ENCODE measurements at places on chromosomes 3 and 15.

- no peak for DNase-seq
These were observed 42.3 kb upstream of the SLC25A36 start for GRCh38 chr3:140899363-140899762.

DNA sequence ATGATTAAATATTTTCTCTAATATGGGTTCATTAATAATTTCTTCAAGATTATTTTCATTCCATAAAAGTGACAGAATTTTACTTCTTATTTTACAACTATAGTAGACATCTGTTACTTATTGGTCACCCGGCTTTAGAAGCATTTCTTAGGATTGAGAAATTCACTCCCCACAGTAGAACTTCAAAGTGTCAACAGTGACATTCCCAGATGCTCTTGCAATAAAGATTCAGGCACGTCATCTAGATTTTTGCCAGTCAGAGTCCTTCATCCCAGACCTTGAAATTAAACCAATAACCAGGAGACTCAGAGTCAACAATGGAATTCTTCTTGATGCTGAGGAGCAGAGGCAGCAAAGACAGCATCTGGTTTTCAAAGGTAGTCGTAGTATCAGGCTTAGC is 190.8 kb downstream of the VGLL3 start:
- DNase-seq: no peak

- no peak for DNase-seq
These were observed 110.5 kb upstream of the STT3B start for GRCh38 chr3:31422237-31422636.

DNA sequence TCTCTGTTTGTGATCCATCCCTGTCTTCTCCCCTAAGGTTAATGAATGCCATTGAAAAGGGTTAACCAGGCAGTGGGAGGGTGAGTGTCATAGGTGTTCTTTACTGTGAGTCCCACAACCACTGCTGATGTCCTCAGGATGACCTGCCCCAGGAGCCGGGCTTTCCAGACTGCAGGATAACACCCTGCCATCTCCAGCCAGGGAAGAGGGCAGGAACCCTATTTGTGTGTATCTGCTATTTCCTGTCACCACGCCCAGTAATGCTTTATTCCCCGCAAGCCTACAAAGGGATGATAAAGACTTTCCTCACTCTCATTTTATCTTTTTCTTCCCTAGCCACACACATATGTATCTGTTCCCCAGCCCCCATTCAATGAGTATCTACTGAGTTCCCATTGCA is 15.6 kb upstream of the CTXND1 start:
- no peak for DNase-seq

DNA sequence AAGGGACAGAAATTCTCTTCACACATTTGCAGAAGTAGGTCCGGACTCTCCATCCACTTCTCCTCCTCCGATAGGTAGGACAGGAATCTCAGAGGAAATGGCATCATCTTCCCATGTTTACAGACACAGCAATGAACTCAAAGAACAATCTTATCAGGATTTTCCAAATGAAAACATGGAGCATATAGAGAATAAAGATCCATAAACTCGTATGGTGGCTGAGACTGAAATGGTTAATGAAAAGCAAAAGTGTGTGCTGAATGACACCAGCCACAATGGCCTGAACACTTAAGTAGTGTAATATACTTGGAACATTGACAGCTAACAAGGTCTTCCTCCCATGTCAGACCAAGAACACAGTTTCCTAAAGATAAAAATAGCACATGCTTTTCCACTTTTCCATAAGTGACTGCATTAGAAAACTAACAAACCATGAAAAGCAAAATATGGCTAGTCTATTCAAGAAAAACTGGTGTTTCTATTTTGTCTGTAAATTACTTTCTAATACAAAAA is 5.8 kb downstream of the CCRL2 start:
- no peak for DNase-seq

- no peak for DNase-seq
These were observed 426.5 kb upstream of the KCNMB2 start for GRCh38 chr3:178109691-178110090.

GRCh38 chr15:68314563-68314962 is 37.0 kb downstream of the FEM1B start:
- no peak for DNase-seq

DNA sequence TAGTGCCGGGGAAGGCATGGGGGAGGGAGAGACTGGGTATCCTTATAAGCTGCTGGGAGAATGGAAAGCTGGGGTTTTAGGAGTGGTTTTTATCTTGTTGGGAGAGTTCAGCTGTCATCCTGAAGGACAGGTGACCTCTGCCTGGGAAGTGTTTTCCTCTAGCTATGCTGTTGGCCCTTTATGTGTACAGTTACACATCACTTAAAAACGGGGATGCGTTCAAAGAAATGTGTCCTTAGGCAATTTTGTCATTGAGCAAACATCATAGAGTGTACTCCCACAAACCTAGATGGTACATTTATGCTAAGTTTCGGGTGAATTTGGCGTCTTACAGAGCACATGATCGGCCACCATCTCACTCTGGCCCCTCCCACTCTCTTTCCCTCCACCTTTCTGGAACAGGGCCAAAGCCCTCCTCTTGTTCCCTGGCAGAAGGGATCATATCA is 164.3 kb upstream of the NUDT16 start:
- no peak for DNase-seq

- no peak for DNase-seq
These were observed 602 bp upstream of the SLTM start for GRCh38 chr15:58934114-58934447.

DNA sequence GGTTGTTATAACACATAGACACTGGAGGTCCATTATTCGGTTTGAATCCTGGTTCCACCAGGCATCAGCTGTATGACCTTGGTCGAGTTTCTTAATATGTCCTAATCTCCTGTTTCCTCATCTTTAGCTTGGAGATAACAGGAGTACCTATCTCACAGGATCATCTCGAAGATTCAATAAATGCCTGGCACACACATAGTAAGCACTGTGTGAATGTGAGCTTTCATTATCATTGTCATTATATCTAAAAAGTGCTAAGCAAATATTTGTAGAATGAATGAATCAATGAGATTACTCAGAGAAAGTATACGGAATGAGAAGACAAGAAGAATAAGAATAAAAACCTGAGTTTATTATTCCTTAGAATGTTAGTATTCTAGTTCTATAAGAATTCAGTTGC is 227.4 kb upstream of the CFAP20DC start:
- no peak for DNase-seq

- no peak for DNase-seq
These were observed 176.2 kb downstream of the LPP start for GRCh38 chr3:188330138-188330537.

GRCh38 chr3:30749230-30749629 is 142.8 kb downstream of the TGFBR2 start:
- DNase-seq: no peak

DNA sequence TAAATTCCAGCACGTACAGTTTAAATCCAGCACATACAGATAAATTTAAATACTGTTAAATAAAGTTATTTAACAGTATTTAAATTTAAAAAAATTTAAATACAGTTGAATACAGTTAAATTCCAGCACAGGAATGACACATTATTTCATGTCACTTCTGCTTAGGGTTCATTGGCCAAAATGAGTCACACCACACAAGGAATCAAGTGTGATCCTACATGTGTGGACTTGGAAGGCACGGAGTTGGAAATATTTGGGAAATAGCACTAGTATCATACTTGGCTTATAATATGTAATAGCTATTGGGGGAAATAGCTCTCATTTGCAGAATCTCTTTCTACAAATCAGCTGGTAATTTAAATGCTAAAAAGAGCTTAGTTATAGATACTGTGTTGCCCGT is 10.6 kb downstream of the RAB7A start:
- DNase-seq: no peak

DNA sequence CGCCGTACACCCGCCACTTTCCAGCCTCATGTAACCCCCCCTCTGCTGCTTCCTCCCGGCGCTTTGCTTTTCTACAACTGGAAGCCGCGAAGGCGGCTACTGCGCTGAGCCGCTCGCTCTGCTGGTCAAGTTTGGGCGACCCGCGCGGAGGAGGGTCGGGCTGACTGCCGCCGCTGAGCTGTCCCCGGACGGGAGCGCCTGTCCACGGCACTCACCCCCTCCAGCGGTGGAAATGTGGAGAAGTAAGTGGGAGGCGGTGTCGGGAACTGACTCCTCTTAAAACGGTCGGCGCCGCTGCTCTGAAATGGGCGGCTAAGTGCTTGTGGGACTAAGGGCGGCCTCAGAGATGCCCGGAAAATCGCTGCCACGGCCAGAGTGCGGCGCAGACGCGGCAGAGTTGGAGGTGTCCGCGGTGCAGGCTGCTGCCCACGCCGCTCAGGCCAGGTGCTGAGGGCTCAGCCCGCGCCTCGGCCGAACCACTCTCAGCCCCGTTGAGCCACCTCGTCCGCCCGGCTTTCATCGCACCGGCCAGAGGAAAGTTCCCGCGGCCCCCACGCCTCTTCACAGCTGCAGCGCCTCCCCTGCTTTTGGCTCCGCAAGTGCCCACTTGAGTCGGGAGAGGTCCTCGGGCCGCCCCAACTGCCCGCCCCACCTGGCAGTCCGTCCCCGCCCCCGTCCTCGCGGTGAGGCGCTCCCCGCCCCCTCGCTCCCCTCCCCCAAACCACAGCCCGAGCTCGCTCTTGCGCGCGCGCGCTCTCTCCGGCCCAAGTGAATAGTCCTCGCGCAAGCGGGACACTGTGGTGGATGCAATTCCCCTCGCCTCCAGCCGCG is at the start of gene EPHA6:
TSS of gene EPHA6 (plus strand) at position 775 of the 831 bp plus-strand sequence.
- DNase-seq: no peak

GRCh38 chr3:142106548-142106947 is 42.8 kb downstream of the TFDP2 start:
- DNase-seq: no peak

- peak; percentile 23 for DNase-seq
These were observed 41.8 kb downstream of the IFT122 start for GRCh38 chr3:129481766-129482332.

DNA sequence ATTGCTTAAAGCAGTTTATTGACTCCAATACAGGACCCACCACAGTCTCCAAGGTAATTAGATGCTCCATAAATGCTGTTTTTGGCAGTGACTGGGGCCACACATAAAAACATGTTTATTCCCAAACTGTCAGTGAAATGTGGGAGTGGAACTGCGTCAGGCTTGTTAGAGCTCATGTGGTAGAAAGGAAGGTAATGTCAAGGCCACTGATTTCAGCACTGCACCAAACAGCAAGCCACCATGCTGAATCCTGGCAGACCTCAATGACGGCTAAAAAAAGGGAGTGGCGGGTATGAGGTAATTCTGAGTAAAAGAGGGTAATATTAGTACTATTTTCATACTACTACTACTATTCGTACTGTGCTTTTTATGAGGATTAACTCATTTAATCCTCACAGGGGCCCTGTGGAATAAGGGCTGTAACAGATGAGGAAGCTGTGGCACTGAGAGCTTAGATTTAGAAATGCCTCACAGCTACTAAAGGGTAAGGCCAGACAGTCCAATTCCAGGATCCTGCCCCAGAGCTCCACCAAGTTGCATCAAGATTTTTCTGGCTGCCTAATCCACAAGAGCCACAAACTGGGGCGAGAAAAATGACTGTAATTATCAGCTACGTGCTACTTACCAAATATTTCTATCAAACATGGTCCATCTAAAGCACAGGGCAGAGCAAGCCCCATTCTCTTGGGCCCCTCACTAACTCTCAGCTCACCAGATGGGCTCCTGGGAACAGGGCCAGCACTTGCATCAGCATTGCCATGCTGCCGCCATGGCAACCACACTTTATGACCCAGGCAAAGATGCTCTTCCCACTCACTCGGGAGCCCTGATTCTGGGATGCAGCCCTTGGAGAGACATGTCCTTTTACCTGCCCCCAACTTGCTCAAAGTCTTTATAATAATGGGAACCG is 83.6 kb upstream of the SPATA12 start:
- no peak for DNase-seq

DNA sequence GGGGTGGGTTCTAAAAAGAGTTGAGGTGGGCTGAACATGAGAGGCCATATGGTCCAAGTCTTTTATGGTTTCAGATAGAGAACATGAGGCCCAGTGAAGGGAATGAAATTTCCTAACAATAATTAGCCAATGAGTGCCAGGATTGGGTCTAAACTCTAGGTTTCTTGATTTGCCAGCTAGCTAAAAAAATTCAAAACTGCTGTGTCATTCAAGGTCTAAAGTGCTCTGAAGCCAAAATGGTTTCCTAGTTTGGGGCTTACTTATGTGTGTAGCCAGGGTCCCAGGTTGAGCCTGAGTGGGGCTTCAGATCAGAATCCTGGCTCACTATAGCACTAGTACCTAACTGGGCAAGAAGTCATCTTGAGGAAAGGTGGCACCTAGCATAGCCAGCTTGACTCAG is 55.3 kb upstream of the SYN2 start:
- no peak for DNase-seq

DNA sequence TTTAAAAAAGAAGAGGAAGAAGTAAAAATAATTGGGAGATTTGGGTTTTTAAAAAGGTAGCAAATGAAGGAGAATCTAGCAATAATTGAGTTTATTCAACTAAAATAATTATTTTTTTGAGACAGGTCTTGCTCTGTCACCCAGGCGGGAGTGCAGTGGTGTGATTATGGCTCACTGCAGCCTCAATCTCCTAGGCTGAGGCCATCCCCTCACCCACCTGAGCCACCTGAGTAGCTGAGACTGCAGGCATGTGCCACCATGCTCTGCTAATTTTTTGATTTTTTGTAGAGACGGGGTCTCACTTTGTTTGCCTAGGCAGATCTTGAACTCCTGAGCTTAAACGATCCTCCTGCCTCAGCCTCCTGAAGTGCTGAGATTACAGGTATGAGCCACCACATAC is 27.7 kb upstream of the ARF4 start:
- DNase-seq: no peak

Data from stimulated activated CD4-positive, alpha-beta T cell treated with anti-CD3 and anti-CD28 coated beads, Interleukin-4, amount 100 ng/mL, for 1 hour (primary cell).